ENCODE measurements at places on chromosomes 13 and 19.

DNA sequence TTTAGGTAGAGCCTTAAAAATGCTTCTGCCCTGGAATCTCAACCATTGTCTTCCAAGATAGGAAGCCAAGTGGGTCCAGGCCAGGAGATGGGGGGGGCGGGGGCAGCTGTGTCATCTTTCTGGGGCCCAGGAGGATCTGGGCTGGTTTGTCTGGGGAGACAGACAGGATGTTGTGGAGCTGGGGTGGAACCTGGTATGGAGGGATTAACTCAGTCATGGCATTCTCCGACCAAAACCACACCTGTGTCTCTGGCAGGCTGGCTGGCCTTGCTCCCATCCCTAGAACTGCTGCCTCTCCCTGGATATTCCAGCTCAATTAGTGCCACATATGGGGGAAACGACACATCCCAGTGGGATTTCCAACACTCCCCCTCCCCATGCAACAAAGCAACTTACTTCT, 2.7 kb upstream of the MAP2K7 start:
- DNase-seq, result no peak

DNA sequence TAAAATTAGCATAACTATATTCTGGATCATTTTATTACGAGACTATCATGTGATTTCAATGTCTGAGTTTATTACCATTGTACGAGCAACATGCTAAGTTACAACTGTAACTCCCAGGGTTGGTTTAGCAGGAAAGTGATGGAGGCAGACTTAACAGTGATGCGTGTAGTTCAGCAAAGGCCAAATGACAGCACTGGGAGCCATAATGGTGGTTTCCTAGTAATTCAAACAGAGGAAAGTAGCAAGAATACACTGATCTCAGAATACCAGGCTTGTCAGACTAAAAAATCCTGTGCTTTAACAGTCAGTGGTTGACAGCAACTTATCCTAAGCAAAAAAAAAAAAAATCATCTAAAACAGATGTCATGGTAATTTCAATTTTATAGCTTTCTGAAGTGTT, 229.6 kb downstream of the KLF12 start:
- DNase-seq, result no peak

- no peak for DNase-seq
These were observed 33.1 kb downstream of the CERS4 start for GRCh38 chr19:8242211-8242821.

DNA sequence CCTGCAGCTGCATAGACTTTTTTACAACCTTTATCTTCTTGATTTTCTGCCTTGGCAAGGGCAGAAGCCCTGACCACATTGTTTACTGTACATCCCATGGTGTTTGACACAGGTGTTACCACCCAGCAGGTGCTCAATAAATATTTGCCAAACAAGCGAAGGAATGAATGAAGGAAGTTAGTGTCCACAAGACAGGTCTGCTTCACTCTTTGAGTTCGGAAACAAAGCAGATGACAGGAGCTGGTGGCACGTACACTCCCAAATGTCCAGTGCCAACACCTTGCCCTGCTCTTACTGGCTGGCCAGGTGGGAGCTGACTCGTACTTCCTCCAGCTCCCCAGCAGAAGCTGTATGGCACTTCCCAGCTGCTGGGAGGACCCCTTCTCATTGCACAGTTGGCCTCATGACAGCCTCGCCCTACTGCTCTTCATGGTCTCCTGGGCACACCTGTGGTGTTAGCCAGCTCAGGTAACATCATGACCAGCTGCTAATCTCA, 22.0 kb upstream of the MUC16 start:
- no peak for DNase-seq

DNA sequence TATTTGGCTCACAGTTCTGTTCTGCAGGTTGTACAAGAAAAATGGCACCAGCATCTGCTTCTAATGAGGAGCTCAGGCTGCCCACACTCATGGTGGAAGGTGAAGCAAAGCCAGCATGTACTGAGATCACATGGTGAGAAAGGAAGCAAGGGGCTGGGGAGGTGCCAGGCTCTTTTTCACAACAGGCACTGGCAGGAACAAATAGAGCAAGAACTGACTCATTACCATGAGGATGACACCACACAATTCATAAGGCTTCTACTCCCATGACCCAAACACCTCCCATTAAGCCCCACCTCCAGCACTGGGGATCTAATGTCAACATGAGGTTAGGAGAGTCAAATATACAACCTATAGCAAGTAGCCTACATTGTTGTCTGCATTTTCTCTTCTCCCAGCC, 522.6 kb downstream of the RFC3 start:
- DNase-seq, result no peak

GRCh38 chr13:112990783-112991182, 21.8 kb downstream of the MCF2L start:
- DNase-seq, result peak; percentile 96

DNA sequence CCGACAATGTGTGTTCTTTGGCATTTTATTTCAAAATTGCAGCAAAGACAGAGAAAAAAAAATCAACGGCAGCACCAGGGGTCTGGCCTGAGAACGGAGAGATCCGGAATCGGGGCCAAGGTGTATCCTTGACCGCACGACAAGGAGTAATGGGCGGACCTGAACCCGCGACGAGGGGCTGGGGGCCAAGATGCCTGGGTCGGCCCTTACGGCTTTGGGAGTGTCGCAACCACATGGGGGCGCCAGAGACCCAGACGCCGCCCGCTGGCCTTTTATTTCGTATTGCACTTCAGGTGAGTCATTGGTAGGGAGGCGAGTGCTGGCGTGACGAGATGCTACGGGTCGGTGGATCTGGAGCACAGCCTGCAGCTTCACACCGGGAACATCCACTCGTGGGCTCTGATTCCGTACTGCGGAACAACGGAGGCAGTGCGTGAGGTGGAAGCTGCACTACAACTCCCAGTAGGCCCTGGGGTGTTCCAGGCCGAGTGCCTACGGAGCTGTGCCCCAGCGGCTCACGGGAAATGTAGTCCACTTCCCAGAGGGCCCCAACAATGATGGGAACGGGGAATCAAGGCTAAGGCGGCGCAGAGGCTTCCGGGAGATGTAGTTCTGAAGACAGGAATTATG, 15.7 kb downstream of the BCAT2 start:
- peak; percentile 91 for DNase-seq

- no peak for DNase-seq
These were observed 27.4 kb upstream of the VN1R4 start for GRCh38 chr19:53294786-53295441.

DNA sequence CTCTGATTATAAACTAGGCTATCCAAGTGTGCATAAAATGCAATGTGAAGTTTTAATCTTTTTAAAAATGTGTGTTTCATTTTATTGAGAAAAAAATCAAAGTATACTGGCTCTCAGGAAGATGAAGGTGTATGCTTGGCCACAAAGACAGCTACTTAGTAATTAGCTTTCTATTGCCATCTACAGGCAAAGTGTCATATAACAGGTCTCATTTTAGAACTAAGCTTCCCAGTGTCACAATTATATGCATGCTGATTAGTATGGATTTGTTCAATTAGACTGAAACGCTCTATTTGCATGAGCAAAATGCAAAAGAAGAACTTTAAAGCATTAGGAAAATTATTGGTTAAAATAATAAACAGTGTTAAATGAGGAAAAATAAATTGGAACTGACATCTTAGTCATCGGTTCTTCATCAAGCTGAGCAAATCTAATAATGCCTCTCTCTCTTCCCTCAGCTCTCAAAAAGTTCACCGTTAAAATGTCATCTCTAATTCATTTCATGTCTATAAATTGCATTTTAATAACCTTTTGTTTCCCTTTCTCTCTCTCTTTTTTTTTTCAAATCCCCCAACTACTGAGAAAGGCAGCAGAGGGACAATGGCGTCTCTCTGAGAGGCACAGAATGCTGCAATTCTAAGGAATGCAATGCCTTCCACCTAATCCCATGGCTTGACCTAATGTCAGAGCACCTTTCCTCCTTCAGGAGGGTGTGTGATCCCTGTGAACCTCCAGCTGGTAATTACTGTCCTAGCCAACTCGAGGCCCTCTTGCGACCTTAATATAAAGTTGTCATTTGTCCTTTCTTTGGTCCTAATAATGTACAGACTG, 313.1 kb upstream of the MAB21L1 start:
- peak; percentile 76 for DNase-seq

GRCh38 chr13:36680913-36681312, 7.1 kb downstream of the SERTM1 start:
- no peak for DNase-seq

GRCh38 chr13:37453246-37453645, 145.3 kb downstream of the POSTN start:
- DNase-seq, result no peak

DNA sequence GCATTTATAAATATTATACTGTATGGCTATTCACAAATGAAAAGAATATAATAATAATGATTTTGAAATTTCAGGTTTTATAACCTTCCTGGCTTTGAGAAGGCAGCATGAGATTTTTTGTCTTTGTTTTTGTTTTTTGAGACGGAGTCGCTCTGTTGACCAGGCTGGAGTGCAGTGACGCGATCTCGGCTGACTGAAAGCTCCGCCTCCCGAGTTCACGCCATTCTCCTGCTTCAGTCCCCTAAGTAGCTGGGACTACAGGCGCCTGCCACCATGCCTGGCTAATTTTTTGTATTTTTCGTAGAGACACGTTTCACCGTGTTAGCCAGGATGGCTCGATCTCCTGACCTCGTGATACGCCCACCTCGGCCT, 64.1 kb downstream of the ZNF429 start:
- DNase-seq, result peak; percentile 66

DNA sequence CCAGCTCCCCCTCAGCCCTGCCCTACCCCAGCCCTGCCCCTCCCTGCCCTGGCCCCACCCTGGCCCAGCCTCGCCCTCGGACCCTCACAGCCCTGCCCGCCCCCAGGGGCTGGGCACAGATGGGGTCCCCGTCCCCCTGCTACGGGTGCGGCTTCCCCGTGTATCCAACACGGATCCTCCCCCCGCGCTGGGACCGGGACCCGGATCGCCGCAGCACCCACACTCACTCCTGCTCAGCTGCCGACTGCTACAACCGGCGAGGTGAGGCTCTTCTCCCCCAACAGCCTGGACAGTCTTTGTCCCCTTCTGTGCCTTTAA, 5.2 kb downstream of the SHFL start:
- no peak for DNase-seq

GRCh38 chr19:30778061-30778460, 405.9 kb downstream of the ZNF536 start:
- no peak for DNase-seq

DNA sequence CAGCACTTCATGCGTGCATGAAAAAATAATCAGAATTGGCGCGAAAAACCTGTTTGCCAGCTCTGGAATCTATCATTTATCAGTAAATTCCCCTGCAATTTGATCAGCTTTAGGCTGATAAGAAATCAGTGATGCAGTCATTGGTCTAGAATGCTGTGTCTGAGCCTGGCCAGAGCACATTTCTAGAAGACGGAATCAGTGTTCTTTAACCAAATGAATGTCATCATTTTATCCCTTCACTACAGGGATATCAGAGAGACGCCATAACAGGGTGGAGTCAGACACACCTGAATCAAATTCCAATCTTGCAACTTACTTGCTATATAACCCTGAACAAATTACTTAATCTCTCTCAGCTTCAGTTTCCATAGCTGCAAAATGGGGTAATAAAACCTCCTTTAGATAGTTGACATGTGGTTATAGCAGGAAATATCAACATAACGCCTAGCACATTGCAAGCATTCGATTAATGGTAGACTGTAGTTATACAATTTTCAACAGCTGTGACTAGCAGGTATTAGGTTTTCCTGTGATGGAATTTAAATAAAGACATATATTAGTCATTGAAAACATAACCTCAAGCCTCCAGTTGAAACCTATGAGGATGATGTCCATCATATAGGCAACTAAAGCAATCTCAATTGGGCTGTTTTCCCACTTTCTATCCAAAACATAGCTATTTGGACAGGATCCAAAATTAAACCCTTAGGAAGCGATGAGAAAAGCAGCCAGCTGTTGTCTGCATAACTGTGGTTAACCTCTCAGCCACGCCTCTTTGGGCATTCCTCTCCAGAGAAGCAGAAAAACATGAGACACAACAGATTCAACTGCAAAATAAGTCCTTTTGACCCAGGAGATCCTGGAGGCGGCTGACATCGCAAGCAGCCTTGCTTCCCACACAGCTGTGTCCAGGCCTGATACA, 51.6 kb upstream of the UBL3 start:
- peak; percentile 88 for DNase-seq

- no peak for DNase-seq
These were observed 8.9 kb upstream of the CYP4F3 start for GRCh38 chr19:15631817-15632216.

GRCh38 chr13:83839146-83839545, 43.1 kb downstream of the SLITRK1 start:
- no peak for DNase-seq

- no peak for DNase-seq
These were observed 56.8 kb downstream of the KLF12 start for GRCh38 chr13:74077375-74077774.

- no peak for DNase-seq
These were observed 8.0 kb upstream of the POP4 start for GRCh38 chr19:29598036-29598435.

DNA sequence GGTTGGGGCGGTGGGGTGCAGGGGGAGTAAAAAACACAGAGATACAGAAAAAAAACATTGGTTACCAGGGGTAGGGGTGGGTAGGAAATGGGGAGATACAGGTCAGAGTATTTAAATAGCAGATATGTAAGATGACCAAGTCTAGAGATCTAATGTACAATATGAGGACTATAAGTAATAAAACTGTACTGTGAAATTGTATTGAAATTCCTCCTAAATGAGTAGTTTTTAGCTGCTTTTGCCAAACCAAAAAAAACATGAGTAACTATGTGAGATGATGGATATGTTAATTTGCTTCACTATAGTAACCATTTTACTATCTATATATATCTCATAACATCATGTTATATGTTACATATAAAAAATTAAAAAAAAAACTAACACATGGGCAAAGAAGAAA, 29.6 kb downstream of the VWA8 start:
- no peak for DNase-seq

- no peak for DNase-seq
These were observed 80.3 kb downstream of the UFM1 start for GRCh38 chr13:38429916-38430315.

DNA sequence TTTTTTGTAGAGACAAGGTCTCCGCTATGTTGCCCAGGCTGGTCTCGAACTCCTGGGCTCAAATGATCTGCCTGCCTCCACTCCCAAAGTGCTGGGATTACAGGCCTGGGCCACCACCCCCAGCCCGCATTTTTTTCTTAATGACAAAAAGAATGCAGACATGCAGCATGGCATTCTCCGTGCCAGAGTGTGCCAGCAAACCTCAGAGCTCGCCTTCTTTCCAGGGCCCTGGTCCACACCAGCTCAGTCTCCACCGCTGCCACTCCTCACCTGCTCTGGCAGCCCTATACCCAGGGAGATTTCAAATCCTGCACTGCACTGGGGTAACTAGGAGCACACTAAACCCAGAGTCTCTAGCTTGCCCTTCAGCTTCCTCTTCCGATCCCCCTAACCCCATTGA, 41.7 kb downstream of the ZIC5 start:
- no peak for DNase-seq

DNA sequence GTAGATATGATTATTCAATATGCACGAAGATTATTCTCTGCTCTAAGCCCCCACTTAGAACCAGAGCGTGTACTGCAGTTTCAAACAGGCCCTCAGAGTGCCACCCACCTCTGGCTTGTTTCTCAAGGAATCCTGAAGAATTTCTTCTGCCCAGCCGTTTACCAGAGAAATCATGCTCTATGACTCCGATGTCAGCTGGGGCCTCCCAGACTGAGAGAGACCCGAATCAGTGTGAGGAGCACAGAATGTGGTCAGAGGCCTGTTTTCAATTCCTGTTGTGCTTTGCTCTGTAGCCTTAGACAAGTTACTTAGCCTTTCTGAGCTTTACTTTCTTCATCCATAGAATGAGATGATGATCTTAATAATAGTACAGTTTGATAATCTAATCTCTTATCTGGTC, 5.5 kb downstream of the PNMA8C start:
- no peak for DNase-seq

GRCh38 chr13:21338156-21338555, 120.9 kb downstream of the ZDHHC20 start:
- peak; percentile 80 for DNase-seq
